ENCODE measurements at places on chromosomes 3 and 15.

- DNase-seq: no peak
Measured at GRCh38 chr15:36805278-36805677, 225.9 kb downstream of the CDIN1 start.

- no peak for DNase-seq
Measured at GRCh38 chr3:134362221-134362620, 12.0 kb downstream of the AMOTL2 start.

DNA sequence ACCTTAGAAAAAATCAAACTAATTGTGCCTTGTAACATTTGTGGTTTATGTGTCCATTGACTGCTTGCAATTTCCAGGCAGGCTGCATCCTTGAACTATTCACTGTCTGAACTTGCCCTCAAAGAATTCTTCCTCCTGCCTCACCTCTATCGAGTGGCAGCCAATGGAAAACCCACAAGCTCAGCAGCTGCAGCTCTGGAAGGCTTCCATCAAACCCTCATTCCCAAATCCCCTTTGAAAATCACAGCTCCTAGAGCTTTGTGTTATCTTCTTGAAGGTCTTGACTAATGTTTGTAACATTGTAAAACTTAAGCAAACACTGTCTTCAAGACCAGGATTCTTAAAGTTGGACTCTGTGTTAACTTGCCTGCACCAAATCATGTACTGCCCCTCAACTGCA lies 81.1 kb downstream of the FILIP1L start:
- no peak for DNase-seq

GRCh38 chr3:50519471-50520089 lies 16.1 kb upstream of the CACNA2D2 start:
- peak; percentile 70 for DNase-seq

DNA sequence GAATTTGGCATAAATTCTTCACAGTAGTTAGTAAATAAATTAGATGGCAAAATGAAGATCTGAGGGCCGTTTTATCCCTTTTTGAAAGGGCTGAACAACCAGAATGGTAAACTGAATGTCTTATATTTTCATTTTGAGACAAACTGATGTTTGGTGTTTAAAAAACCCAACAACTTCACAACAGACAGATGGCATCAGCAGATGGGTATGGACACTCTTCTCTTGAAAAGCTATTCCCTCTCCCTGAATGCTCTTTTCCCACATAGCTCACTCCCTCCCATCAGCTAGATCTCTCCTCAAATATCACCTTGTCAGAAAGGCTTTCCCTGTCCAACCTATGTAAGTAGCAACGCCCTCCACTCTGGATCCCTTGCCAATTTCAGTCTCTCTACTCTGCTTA lies 33.3 kb downstream of the EMC4 start:
- DNase-seq: no peak

- DNase-seq: no peak
Measured at GRCh38 chr3:121624147-121624899, 31.1 kb downstream of the FBXO40 start.

GRCh38 chr3:183491109-183491922 lies 62.9 kb upstream of the MCF2L2 start:
- DNase-seq: no peak

DNA sequence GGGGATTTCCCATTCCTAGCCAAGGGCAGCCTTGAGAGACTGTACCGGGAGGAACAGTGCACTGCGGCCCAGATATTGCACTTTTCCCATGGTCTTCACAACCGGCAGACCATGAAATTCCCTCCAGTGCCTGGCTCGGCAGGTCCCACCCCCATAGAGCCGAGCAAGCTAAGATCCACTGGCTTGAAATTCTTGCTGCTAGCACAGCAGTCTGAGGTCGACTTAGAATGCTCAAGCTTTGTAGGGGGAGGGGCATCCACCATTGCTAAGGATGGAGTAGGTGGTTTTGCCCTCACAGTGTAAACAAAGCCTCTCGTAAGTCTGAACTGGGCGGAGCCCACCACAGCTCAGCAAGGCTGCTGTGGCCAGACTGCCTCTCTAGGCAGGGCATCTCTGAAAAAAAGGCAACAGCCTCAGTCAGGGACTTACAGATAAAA lies 156.3 kb downstream of the FRMD5 start:
- no peak for DNase-seq

GRCh38 chr3:195129644-195130492 lies 141.1 kb downstream of the XXYLT1 start:
- DNase-seq: peak; percentile 51

DNA sequence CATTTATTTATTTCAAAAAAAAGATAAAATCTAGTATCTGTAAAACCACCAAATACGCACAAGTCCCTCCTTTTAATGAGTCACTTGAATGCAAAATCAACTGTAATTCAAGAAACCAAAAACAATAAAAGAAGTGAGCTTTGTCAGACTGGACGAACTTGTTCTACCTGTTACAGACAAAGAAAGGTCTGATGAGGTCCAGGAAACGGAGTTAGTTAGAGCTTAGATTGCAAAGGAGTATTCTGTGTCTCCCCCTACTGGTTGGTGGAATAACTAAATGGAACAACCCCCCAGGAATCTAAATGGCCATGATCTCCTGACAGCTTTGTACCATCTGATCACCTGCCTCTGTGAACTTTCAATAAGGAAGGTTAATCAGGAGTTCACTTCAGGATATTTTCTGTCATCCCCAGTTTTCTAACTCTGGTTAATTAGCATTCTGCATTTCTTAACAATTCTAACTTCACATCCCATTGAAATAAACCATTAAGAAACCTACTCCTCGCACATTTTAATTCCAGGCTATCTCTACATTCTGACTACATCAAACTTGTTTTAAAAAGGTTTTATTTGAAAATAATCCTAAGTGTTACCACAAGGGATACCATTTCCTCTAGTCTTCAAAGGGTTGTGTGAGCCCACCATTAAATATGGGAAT lies 333.0 kb upstream of the SATB1 start:
- peak; percentile 87 for DNase-seq

GRCh38 chr15:66805202-66805885 lies 103.3 kb downstream of the SMAD6 start:
- DNase-seq: no peak
